ENCODE measurements at places on chromosomes 13 and 19. TPM values are rescaled to one million over a fixed set of nuclear protein-coding genes. Genes with fewer than 3 reads are reported as not detected.

The CAMSAP3 gene
- total RNA-seq = 19.9 TPM

The ANGPTL8 gene
- total RNA-seq = not detected

The COL4A1 gene
- 64.4 TPM for total RNA-seq

The KEAP1 gene
- 40.6 TPM for total RNA-seq

The PLPP2 gene
- 1.2 TPM for total RNA-seq

The C19orf25 gene
- total RNA-seq = 13.5 TPM

The LSM4 gene
- 58.0 TPM for total RNA-seq

The RFPL4A gene
- not detected for total RNA-seq

The CFAP97D2 gene
- total RNA-seq = not detected

The MIA gene
- 0.74 TPM for total RNA-seq

The SIGLEC12 gene
- not detected for total RNA-seq

The KCTD4 gene
- total RNA-seq = 1.7 TPM

The ZNF177 gene
- total RNA-seq = 10.1 TPM

The S1PR2 gene
- 2.5 TPM for total RNA-seq

The PTGIR gene
- total RNA-seq = 0.25 TPM

The CNFN gene
- not detected for total RNA-seq

The ZNF529 gene
- total RNA-seq = 40.8 TPM

The CASP14 gene
- total RNA-seq = not detected

The ZFR2 gene
- 4.7 TPM for total RNA-seq

The FBXO27 gene
- 8.9 TPM for total RNA-seq

The CGB8 gene
- total RNA-seq = not detected

The BST2 gene
- total RNA-seq = 2.0 TPM

The ZFP14 gene
- 39.3 TPM for total RNA-seq

The METTL21C gene
- not detected for total RNA-seq

The SLITRK5 gene
- 25.6 TPM for total RNA-seq

The AMER2 gene
- 129 TPM for total RNA-seq

The FCGBP gene
- total RNA-seq = 2.5 TPM

The NTF4 gene
- total RNA-seq = not detected

The MICOS13 gene
- total RNA-seq = 14.8 TPM

The ZNF414 gene
- total RNA-seq = 4.7 TPM

The CGB5 gene
- total RNA-seq = not detected

The GZMM gene
- total RNA-seq = not detected

The ECSIT gene
- total RNA-seq = 26.3 TPM

The LHB gene
- not detected for total RNA-seq

The SLC10A2 gene
- total RNA-seq = not detected

The ZNF681 gene
- 14.3 TPM for total RNA-seq

The ADGRE3 gene
- not detected for total RNA-seq

The C2CD4C gene
- 16.0 TPM for total RNA-seq

The CALM3 gene
- 257 TPM for total RNA-seq

The ZNF571 gene
- 12.3 TPM for total RNA-seq

The MBD3L2 gene
- not detected for total RNA-seq

The NKG7 gene
- total RNA-seq = not detected

The ZNF541 gene
- under 0.01 TPM for total RNA-seq

The ZNF568 gene
- total RNA-seq = 27.3 TPM

The ATP4A gene
- 0.25 TPM for total RNA-seq

The CRX gene
- not detected for total RNA-seq

The WDR87 gene
- total RNA-seq = not detected

The CUL4A gene
- 59.3 TPM for total RNA-seq

The LRRC8E gene
- under 0.01 TPM for total RNA-seq

The PTBP1 gene
- total RNA-seq = 19.9 TPM

The F10 gene
- total RNA-seq = 0.74 TPM

The TUBB4A gene
- 116 TPM for total RNA-seq

All from temporal lobe (tissue), 4 donors.